ENCODE measurements at places on chromosomes 12 and 14.

GRCh38 chr14:103393676-103394626 is 8.7 kb downstream of the MARK3 start:
- DNase-seq: no peak

GRCh38 chr12:113732916-113733315 is 233.2 kb downstream of the RBM19 start:
- DNase-seq: no peak

- no peak for DNase-seq
Observed at GRCh38 chr14:103625356-103626095, 3.5 kb upstream of the KLC1 start.

- peak; percentile 100 for DNase-seq
Observed at GRCh38 chr12:98644712-98645571, at the start of the genes APAF1 and IKBIP. TSS of gene APAF1 (plus strand) at chr12:98645290. CDS start at chr12:98648360, 3,070 bp downstream. TSS of gene IKBIP (minus strand) at chr12:98644788. CDS start at chr12:98644701, 87 bp downstream.

DNA sequence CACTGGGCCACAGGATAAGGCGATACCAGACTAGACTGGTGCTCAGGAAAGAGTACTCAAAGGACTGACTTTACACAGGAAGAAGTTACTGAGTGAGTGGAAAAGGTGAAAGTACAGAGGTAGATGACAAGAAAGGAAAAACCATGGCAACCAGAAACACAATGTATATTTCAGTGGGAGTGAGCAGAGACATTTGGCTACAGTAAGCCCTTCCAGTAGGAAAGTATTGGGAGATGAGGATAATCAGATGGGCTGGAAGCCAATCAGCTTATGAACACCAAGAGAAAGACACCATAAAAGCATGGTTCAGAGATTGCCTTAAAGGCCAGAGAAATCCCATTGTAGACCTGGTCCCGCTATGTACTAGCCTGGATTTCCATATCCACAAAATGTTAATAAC is 51.6 kb downstream of the TMTC1 start:
- DNase-seq: no peak

- DNase-seq: no peak
Observed at GRCh38 chr12:79673354-79673753, 17.4 kb downstream of the PAWR start.

GRCh38 chr12:72982356-72982755 is 710.2 kb downstream of the TRHDE start:
- no peak for DNase-seq

- no peak for DNase-seq
Observed at GRCh38 chr12:61188801-61189595, 1071.2 kb upstream of the USP15 start.

- no peak for DNase-seq
Observed at GRCh38 chr12:292186-292585, 29.6 kb upstream of the SLC6A13 start.

GRCh38 chr14:20769421-20769820 is 1.2 kb downstream of the EDDM3B start:
- no peak for DNase-seq

DNA sequence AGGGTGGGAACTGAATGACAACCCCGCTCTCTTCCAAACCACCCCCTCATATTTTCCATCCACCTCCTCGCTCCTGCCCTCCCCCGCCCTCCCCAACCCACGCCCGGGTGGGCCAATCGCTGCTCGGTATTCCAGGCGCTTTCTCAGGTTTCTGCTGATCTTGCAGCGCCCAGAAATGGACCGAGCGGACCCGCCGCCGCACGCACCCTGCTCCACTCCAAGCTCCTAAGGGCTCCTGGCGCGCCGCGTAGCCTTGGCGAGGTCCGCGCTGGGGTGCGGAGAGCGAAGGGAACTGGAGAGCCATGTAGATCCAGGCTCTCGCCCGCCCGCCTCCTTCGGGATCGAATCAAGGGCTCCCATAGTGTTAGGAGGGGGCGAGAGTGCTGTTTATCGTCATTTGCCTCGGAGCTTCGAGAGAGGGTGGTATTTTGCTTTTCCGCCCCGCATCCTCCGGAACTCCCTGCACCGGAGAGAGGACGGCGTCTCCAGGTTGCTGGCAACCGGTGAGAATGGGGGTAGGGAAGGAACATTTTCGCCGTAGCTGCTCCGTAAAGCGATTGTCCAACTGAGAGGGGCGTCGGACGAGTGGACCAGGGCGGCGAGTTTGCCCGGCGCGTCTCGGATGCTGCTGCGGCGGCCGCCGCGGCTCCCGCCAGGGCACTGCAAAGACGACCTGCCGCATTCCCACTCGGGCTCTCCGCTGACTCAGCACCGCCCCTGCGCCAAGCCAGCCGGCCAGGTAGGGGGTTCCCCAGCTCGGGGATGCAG is at the start of gene KCNA1:
Gene KCNA1 (plus strand): TSS at position 172 of the 768 bp plus-strand sequence. CDS start 1,474 bp downstream, outside the sequence.
- no peak for DNase-seq

DNA sequence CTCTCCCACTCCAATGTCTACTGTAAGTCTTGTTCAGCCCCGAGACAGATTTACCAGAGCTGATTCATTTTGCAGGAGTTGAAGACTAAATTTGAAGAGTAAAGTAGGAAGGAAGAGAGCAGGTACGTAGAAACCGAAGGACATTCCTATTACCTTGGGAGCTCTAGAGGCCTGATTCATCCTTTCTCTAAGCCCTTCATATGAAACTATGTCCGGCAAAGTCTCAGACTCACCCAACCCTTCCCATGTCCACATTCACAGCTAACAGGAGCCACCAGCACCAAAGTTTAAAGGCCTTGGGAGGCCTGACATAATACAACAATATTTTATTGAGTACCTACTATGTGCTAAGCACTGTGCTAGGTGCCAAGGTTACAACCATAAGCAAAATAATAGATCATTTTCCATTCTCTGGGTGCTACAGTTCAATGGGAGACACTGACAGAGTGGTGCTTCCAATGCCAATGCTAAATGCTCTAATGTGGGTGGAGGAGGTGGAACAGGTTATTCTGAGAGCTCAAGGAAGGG is 86.6 kb downstream of the PHLDA1 start:
- DNase-seq: no peak

DNA sequence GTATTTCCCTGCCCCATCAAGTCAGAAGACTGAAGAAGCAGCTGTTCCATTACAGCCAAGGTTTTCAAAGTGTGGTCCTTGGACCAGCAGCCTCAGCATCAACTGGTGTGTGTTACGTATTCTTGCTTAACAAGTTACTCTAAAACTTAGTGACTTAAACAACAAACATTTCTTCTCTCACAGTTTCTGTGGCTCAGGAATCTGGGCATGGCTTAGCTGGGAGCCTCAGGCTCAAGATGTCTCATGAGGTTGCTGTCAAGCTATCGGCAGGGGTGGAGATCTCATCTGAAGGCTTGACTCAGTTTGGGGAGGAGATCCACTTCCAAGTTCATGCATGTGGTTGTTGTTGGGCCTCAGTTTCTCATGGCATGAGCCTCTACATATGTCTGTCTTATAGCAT is 174.5 kb downstream of the KTN1 start:
- no peak for DNase-seq

GRCh38 chr12:57031138-57031725 is 14.9 kb upstream of the TAC3 start:
- no peak for DNase-seq

DNA sequence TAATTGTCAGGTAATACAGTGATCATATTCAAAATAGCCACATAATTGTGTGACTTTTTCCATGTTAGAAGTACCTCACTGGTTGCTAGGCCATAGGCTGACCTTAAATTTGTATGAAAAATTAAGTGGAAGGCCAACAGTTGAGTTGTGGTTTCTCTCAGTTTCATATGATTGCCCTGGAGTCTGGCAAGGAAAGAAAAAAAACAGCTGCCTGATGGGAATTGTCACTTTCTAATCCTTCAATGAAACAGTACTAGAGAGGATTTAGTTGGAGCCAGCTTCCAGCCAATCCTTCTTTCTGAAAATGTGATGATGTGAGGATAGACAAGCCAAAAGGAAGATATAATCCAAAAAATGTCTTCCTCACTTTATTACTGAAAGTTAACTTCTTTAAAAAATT is 113.6 kb downstream of the ALX1 start:
- no peak for DNase-seq

Data from T1000 (cell line).